ENCODE measurements at places on chromosomes 16 and 17.

GRCh38 chr16:50261707-50262235 lies 4.6 kb upstream of the ADCY7 start:
- no peak for DNase-seq

- DNase-seq: no peak
Observed at GRCh38 chr16:85100265-85100664, 12.0 kb downstream of the CIBAR2 start.

GRCh38 chr17:38709864-38710603 lies 5.0 kb downstream of the MLLT6 start:
- no peak for DNase-seq

DNA sequence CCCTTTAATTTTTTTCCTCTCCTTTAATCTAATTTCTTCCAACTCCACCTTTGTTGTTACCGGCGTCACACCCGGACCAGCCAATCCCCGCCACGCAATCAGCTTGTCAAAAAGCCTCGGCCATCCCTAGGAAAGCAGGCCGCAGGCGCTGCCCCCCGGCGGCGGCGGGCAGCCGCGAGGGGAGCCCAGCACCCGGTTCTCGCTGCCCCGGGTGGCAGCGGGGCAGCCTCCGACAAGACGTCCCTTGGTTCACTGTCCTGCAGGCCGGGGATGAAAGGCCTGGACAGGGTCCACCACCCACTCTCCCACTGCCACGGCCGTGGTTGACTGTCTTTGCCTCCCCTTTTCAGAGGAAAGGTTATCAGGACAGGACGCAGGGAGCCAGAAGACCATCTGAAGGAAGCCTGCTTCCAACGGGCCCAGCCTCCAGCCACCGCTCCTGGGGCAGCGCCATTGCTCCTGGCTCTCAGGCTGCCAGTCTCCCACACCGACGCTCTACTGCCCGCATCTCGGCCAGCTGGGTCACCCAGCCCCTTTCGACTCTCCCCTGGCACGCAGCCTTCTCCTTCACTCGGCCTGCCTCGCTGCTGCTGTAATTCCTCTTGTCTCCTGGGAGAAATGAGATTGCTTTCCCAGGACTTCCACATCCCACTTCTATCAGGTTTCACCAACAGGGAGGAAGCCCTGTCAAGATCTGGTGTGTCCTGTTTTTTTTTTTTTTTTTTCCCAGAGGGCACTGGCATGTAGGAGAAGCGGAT lies 2.8 kb upstream of the UBTF start:
- no peak for DNase-seq

- no peak for DNase-seq
Observed at GRCh38 chr16:53958341-53958880, 254.5 kb downstream of the FTO start.

DNA sequence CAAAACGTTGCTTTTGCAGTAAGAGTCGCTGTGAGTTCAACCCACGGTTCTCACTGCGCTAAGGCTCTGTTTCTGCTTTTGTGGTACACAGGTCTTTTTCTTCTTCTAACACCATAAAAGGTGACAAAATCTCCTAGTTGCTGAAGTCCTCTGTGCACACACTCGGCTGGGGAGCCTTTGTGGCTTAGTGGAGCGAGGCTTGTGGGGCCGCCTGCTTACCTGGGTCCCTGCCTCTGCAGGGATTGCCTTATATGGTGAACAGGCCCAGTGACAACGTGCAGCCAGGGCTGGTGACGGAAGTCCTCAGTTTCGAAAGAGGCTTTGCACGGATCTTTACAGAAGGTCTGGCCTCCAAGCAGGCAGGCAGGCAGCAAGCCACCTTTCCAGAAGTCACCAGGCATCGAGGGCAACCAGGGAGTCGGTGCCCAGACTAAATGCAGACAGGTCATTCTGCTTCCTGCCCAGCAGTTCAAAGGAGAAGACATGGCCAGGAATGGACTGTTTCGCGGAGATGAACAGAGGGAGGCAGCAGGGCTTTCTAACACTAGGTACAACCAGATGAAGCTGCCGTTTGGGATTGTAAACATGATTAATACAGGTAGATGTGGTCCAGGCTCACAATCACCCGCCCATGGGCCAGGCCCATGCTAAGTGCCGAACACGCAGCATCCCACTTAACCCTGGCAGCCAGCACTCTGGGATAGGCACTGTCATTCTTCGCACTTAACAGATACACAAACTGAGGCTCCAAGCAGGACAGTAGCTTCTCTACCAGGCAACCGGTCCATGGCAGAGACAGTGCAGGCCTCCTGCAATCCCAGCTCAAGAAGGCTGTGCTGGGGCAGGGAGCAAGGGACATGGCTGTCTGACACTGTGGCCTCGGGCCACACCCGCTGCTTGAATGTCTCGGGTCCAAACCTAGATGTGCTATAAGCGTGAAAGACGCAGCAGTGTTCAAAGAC lies 10.7 kb upstream of the MEAK7 start:
- DNase-seq: peak; percentile 11

DNA sequence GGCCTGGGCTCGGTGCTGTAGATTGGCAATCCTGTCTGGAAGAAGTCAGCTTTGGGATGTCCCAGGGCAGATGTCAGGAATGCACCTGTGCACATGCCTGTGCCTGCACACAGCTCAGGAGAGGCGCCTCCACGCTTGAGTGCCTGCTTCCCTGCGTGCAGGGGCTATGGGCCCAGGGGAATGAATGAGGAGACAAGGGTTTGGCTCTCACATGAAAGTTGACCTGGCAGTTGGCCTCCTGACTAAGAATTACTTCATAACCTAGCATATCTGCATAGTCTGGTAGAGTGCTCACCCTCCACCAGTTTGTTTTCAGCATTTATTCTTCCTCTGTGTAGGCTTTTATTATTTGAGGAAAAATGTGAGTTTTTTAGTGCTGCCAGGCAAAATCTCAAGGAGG lies 50.0 kb downstream of the PLD6 start:
- no peak for DNase-seq

GRCh38 chr16:83455716-83456115 lies 352.1 kb upstream of the HSBP1 start:
- no peak for DNase-seq

- DNase-seq: no peak
Observed at GRCh38 chr17:47692895-47693730, 848 bp upstream of the TBKBP1 start.

- no peak for DNase-seq
Observed at GRCh38 chr16:3934491-3935181, 54.1 kb upstream of the CREBBP start.

- no peak for DNase-seq
Observed at GRCh38 chr17:32869345-32870026, 7.4 kb downstream of the MYO1D start.

DNA sequence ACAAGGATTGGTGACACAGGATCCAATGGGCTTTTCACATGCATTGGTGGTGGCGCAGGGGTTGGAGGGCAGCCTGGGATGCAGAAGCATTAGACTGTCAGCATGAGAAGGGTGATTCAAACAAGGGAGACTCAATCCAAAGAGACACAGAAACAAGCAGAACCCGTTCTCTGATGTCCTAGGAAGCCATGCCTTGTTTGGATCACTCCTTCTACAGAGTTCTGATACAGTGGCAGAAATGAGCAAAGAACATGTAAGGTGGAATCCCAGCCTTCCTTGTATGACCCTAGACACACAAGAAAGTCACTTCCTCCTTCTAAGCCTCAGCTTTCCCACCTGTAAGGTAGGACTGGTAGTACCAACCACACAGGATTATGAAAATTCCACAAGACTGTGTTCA lies 5.7 kb downstream of the KRT33B start:
- DNase-seq: no peak

DNA sequence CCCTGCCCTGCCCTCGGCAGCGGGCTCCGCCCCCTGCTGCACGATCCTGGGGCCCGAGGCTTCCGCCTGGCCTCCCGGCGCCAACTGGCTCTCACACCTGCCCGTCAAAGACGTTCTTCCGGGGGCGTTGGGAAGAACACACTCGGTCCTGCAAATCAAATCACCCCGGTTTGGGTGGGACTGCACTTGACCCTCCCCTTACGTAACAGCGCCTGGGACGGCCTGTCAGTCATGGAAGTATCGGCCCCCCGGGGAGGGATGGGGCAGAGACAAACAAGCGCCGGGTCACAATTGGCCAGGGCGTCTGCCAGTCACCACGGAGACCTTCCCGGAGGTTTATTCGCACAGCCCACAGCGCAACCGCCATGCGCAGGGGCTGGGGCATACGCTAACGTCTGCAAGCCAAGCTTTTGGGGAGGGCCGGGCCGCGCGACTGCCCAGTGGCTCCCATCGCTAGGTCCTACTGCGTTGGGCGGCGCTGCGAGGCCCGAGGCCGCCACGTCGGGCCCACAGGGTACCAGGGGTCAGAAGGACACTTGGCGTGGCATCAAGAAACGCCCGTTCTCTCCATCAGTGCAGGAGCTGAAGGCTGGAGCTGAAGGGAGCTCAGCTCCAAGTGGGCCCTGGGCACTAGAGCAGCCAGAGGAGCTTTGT lies 388 bp upstream of the AKTIP start:
- DNase-seq: peak; percentile 95

DNA sequence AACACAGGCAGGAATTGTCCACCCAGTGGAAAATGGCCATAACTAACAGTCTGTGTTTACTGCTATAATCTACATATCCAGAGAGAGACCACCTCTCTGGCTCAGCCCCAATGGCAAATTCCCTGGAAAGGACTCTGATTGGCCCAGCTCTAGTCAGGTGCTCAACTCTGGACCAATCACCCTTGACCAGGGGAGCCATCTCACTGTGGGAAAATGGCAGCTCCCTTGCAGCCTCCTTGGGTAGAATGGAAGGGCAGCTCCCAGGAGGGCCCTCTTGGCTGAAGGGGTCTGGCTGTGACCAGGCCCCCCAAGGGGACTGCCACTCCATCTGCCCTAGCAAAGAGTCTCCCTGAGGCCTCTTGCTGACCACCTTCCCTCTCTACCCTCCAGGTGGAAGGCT lies 3.1 kb downstream of the ALOX15B start:
- DNase-seq: no peak

DNA sequence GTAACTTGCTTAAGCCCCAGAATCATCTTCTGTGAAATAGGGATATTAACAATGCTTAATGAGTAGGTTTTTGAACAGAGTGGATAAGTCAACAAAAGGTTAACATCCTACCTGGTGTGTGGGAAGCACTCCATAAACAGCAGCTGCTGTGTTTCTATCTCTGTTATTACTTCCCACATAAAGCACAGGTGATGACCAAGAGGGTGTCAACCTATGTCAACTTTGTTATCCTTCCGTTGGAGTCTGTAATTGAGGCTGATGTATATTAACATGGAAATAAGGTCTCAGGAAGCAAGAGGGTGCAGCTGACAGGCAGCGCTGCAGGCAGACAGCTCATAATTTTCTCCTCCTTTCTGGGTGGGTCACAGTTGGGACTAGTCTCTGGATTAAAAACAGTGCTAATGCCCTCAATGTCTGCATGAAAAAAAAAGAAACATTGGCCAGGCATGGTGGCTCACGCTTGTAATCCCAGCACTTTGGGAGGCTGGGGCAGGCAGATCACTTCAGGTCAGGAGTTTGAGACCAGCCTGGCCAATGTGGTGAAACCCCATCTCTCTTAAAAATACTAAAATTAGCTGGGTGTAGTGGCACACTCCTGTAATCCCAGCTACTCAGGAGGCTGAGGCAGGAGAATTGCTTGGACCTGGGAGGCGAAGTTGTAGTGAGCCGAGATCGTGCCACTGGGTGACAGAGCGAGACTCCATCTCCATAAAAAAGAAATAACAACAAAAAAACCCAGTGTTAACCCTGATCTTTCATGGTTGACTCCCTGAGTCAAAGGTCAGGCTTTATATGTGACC lies 269.6 kb downstream of the SNX29 start:
- peak; percentile 51 for DNase-seq

- no peak for DNase-seq
Observed at GRCh38 chr17:44084131-44084538, 13.6 kb downstream of the G6PC3 start.

- no peak for DNase-seq
Observed at GRCh38 chr17:2452216-2452750, 51.4 kb upstream of the MNT start.

GRCh38 chr16:10896723-10897122 lies 19.7 kb downstream of the CIITA start:
- DNase-seq: no peak

DNA sequence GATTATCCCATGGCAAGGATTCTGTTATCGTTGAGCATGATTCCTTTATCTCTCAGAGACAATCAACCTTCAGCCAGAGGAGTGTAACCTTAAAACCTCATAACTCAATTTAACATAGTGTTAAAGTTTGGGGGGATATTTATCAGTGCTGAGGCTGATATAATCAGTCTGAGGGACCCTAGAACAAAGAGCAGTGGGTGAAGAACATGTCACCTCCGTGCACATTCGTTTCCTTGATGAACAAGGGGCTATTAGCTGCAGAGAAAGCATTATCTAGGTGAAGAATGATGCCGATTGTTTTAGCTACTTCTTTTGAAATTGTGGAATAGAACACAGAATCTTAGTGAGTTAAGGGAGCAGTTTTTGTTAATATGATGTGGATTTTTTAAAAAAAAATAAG lies 99.1 kb downstream of the SKAP1 start:
- DNase-seq: no peak

DNA sequence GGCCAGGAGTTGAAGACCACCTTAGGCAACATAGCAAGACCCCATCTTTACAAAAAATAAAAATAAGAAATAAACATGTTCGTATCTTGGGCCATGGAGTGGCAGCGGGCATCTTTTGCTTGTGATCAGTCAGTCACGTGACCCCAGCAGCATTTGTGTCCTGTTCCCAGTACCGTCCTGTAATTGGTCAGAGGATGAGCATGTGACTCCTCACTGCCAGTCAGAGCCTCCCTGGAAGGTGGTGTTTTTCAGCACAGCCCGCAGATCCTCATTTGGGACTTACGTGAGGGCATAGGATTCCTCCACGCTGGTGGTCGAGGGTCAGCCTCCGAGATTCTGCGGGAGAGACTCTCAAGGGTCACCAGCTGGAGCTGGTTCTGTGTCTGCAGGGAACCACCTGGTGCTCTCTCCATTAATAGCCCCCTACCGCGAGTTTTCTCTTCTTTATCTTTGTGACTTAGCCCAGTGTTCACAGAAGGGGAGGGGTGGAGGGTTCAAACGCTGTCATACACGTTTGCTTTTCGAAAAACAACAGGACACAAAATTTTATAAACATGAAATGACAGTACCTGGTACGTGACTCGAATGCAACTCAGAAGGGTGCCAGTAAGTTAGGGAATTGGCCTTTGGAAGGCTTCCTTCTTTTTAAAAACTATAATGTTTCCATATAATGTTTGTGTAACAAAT lies 17.2 kb downstream of the MRC2 start:
- DNase-seq: no peak

DNA sequence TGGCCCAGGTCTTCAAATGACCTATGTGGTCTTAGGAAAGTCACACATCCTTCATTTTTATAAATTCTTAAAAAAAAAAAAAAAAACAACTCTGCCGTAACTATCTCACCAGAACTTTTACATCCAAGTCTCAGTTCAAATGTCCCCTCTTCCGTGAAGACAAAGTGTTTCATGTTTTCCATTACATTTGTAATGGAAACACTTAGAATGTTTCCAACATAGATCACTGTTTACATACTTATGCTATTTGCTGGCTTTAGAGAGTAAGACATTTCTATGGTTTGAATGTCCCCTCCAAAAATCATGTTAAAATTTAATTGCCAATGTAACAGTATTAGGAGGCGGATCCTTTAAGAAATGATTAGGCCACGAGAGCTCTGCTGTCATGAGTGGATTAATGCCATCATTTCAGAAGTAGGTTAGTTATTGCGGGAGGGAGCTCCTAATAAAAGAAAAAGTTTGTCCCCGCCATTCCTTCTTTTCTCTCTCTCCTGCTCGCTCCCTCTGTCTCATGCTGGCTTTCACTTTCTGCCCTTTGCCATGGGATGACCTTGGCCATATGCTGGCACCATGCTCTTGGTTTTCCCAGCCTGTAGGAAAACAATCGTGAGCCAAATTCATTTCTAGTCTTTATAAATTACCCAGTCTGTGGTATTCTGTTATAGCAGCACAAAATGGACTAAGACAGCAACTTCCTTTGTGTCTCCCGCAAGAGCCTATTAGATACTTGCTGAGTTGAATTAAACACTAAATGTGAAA lies 887.8 kb upstream of the SOX9 start:
- no peak for DNase-seq

Measured in NCI-H187 (cell line).